Naive thymus-derived CD8-positive, alpha-beta T cell (primary cell): ENCODE measurements at places on chromosomes 6 and 20.

DNA sequence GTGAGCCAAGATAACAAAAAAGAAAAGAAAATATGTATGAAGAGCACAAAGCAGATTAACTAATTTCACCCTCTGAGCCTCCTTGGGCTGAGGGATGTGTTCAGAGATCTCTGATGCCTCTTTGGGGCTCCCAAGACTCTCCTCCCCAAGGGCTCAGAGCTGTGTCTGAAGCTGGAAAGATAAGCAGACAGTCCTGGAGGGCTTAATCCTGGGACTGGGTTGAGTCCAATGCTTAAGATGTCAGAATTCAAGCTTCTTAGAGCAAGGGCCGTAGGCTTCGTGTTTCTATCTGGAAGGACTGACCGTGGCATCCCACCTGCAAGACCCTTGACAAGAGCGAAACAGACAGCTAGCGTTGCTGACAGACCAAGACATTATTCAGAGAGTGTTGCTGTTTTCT, 229.0 kb downstream of the ZMYND8 start:
- DNase-seq = no peak

- no peak for DNase-seq
Measured at GRCh38 chr6:95923518-95923917, 92.3 kb upstream of the FUT9 start.

DNA sequence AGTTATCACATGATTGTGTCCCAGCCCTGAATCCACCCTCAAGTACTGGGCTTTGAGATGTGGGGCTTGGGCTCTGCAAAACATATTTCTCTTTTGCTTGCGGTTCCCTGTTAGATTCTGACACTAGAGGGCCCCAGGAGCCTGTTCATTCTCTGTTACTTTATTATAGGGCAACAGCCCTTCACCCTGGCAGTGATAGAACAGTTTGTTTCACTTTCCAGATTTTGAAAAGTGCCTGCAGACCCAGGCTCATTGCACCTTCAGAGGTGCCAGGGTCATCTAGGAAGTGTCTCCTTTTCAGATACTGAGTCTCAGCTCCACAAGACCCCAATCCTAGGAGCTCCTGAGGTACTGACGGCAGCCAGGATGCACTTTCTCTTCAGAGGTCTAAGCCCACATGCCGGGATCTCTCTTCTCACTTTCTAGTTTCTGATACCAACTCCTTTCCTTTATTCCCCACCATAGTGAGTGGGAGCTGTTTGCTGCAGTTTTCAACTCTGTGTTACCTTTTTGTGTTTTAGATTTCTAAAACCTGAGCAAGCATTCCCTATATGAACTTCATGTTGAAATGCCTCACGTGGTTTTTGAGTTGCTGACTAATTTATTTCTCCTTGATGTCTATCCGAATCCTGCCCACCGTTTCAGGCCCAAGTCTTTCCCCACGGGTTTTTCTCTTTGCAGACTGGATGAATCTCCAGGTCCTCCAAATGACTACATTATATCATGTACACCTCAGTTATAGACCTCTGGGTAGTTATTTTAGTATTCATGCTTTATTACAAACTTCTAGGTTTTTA, 10.9 kb downstream of the ABT1 start:
- DNase-seq = peak; percentile 72

GRCh38 chr6:33288921-33289783, at the start of the genes PFDN6 and WDR46:
PFDN6 (plus strand) TSS chr6:33289601; CDS start chr6:33289857, 256 bp downstream.
WDR46 (minus strand) TSS chr6:33289239; CDS start chr6:33289170, 69 bp downstream.
- peak; percentile 91 for DNase-seq

GRCh38 chr6:55902796-55903195, 27.4 kb upstream of the BMP5 start:
- no peak for DNase-seq

DNA sequence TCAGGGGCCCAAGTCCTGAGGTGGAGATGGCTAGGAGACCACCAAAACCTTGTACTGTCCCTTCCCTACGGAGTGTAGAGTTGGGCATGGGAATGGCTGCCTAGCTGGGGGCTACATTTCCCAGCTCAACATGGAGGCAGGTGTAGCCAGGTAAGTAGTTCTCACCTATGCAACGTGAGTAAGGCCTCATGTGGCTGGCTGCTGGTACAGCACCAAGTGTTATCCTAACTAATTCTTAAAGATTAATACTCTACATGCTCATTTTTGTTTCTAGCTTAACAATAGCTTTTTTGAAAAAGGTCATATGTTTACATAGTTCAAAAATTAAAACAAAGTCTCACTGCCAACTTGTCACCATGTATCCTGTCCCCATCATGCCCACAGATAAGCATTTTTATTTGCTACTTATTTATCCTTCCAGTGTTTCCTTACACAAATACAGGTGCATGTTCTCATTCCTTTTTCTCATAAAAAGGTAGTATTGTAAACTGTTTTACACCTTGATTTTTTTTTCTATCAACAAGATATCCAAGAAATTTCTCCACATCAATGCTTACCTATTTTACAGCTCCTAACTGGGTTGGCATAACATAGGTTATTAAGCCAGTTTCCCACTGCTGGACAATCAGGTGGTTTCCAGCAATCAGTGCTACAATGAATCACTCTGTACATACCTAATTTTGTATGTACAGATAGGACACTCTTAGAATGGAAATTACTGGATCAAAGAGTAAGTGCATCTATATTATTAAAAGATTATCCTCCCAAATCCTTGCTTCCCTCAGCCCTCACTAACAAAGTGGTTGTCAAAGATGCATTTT, 25.5 kb downstream of the ABHD12 start:
- DNase-seq = no peak

DNA sequence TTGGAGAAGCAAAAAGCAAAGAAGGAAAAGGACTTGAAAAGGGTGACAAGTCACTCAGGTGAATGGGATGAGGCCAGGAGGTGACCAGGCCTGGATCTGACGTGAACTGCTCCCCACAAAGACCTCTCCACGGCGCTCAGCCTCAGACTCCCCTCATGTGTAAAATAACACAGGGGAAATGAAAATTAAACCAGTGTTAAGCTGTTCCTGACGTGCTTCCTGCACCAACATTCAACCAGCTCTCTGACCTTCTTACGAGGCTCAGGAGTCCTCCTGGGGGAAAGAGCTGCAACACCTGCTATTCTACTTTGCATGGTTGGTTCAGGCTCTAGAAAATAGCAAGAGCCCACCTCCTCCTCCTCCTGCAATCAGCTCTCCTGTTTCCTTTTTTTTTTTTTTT, 256.7 kb downstream of the ATXN1 start:
- DNase-seq = no peak

DNA sequence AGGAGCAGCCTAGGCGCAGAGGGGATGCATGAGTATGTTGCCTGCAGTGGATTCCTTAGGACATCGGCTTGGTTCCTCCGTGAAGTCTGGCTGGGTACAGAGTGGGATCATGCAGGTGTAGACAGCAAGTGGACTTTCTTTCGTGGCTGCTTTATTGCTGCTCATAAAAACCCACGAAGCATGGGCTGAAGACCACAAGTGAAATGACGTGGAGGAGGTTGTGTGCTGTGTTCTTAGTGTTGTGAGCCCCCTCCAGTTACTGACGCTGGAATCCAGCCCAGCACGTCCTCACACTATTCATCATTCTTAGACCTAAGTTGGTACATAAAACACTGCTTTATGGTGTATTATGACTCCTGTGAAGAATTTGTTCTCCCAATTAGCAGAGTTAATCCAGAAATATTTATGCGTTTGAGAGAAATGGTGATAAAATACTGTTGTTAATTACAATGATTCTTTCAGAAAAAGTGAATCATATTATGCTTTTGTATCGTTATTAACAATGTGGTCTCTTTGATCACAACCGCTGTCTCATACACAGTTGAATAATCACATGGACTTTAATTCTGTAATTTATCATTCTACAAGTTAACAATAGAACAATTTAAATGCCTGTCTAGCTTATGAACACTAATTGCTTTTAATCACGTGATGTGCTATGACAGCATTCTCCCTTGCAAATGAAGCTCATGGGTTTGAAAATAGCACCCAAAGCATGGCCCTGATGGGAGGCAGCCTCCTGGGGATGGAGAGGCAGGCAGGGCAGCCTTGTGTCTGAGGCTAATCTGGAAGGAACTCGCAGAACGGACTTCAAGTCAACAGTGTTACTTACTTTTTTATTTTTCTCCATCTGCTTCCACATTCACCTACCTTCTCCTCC, 233.9 kb upstream of the SYNDIG1 start:
- DNase-seq = no peak

DNA sequence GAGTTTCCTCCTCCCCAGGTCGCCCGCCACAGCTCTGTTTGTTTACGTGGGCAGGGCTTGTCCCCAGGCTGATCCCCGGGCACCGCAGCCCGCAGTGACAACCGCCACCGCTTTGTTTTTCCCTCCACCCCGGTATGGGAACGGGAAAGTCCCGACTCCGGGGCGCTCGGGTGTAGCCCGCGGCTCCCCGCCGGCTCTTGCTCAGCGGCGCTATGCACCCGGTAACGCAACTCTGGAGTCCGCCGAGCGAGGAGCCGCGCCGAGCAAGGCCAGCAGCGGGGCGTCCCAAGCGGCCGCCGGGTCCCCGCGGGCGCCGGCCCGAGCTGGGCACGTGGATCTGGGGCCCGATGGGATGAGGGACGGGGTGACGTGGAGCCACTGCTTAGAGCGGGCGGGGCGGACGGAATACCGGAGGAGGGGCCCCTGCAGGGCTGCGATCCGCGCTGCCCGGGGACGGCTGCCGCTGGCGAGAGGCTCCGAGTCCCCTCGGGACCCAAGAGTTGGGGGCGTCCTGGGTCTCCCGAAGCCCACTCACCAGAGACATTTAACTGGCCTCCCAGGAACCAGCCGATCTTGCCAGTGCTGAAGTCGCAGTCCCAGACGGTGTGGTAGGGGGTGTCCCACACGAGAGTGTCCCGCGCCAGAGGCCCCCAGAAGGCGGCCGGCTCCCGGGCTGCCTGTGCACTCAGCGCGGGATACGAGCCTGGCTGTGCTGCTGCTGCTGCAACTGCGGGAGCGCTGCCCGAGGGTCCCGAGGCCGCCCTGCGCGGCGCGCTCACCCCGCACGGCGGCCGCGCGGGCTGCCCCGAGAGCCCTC, 497 bp downstream of the ACSS1 start:
- DNase-seq = peak; percentile 82

GRCh38 chr6:53042112-53042511, 23.1 kb upstream of the FBXO9 start:
- no peak for DNase-seq

DNA sequence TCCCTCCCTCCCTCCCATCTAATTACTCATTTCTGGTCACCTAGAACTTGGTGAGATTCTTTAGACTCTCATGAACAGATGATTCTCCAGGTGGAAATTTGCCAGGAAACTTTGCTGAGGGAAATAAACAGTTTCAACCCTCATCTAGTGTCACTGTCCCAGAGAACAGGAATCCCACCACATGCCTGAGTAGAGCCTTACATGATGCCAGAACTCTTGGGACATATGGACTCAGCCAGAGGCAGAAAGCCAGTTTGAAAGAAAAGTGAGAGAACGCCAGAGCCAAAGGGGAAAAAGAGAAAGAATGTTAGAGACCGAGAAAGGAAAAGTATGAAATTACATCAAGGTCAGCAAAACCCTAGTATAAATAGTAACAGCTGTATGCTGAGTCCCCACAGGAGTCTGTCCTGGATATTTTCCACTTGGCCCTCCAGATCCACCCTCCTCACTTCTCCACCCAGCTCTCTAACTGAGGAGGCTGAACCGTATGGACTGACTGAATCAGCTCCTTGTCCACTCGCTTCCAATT, 127.5 kb upstream of the COL21A1 start:
- DNase-seq = no peak

GRCh38 chr6:107179004-107179403, 63.7 kb upstream of the BEND3 start:
- no peak for DNase-seq

- DNase-seq = no peak
Measured at GRCh38 chr6:14824060-14824459, 421.8 kb upstream of the JARID2 start.

DNA sequence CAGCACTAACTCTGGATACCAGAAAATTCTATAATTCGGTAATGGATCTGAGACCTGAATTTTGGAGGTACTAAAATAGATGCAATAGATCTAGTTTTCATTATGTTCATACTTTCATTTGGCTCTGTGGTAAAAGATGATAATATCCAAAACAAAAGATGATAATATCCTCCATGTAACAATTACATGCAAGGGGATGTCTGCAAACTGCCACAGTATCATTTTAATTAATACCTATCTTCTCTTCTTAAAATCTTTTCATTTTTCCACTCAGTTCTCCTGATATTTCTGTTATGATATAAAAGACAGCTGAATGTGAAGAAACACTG, 15.6 kb downstream of the BTN2A1 start:
- DNase-seq = no peak

DNA sequence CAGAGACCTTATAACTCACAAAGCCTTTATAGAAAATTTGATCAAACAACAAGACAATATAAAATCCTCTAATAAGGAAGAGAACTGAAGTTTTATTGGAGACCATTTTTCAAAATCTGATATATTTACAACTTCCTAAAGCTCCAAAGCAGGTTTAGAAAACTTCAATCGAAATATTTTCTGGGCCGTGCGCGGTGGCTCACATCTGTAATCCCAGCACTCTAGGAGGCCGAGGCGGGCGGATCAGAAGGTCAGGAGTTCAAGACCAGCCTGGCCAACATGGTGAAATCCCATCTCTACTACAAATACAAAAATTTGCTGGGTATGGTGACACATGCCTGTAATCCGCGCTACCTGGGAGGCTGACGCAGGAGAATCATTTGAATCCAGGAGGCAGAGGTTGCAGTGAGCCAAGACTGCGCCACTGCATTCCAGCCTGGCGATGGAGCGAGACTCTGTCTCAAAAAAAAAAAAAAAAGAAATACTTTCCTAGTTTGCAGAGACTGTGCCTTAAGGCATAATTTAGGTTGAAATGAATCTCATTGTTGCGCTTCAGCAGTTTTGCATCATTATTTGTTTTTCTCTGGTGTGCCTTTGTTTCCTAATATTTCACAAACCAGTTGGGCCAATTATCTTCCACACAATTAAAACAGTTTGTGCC, 60.6 kb upstream of the ASIP start:
- DNase-seq = no peak

- DNase-seq = no peak
Measured at GRCh38 chr6:31948753-31949413, 3.0 kb downstream of the CFB start.

DNA sequence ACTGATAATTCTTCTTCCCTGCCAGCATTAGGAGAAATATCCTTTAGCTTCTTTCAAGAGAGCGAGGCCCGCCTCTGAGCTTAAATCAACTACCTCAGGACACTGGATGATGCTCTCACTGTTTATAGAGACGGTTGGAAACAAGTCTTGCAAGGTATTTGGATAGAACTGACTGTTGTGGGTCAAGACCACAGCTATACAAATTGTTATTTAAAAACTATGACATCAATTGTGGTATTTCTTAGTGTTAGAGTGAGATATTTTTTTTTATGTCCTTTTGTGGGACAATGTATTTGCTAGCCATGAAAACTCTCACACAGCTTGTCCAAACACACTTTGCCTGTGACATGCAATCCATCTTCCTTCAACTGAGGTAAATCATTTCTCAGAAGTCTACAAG, 136.3 kb upstream of the PHACTR1 start:
- no peak for DNase-seq
